NCI-H2107 (cell line): ENCODE measurements at places on chromosomes 5 and 9.

GRCh38 chr9:15116130-15116580 lies 190.9 kb downstream of the TTC39B start:
- DNase-seq = no peak

GRCh38 chr5:148725675-148726074 lies 71.3 kb upstream of the HTR4 start:
- DNase-seq = no peak

GRCh38 chr5:84673785-84674184 lies 289.1 kb upstream of the EDIL3 start:
- no peak for DNase-seq

GRCh38 chr9:134056483-134057306 lies 11.1 kb downstream of the BRD3 start:
- no peak for DNase-seq

- no peak for DNase-seq
Observed at GRCh38 chr9:116264361-116264760, 110.8 kb downstream of the PAPPA start.

DNA sequence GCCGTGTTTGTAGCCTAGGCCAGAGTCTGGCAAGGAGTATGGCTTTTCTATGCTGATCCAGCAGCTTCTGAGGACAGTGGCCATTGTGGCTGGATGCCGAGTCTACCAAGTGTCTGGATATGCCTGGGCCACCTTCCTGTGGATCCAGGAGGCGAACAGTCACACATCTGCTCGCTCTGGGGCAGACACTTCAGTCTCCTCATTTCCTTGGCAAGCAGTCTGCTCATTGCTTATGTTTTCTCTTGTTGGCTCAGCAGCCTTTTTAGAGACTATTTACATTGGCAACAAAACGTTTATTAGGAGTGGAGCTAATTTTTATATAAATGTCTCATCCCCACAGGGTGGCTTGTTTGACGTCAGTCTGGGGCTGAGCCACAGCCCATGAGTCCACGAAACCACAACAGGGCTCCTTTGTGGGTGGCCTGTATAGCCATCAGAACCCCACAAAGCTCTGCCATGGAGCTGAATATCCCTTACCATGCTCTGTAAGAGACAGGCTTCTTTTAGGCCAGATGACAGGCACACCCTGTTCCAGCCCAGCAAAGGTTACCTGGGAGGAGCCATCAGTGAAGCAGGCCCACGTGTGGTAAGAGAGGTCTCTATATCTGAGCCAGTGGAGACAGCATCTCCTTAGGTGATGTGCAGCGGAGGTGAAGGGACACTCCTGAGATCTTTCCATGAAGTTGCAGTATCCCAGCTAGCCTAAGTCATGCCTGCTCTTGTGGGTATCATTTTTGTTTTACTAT lies 221.7 kb downstream of the DIRAS2 start:
- no peak for DNase-seq

- DNase-seq = no peak
Observed at GRCh38 chr9:15140051-15140450, 167.0 kb downstream of the TTC39B start.

GRCh38 chr5:10460252-10460906 lies 18.7 kb downstream of the ROPN1L start:
- no peak for DNase-seq

GRCh38 chr5:143921525-143922311 lies 109.8 kb downstream of the HMHB1 start:
- DNase-seq = no peak

DNA sequence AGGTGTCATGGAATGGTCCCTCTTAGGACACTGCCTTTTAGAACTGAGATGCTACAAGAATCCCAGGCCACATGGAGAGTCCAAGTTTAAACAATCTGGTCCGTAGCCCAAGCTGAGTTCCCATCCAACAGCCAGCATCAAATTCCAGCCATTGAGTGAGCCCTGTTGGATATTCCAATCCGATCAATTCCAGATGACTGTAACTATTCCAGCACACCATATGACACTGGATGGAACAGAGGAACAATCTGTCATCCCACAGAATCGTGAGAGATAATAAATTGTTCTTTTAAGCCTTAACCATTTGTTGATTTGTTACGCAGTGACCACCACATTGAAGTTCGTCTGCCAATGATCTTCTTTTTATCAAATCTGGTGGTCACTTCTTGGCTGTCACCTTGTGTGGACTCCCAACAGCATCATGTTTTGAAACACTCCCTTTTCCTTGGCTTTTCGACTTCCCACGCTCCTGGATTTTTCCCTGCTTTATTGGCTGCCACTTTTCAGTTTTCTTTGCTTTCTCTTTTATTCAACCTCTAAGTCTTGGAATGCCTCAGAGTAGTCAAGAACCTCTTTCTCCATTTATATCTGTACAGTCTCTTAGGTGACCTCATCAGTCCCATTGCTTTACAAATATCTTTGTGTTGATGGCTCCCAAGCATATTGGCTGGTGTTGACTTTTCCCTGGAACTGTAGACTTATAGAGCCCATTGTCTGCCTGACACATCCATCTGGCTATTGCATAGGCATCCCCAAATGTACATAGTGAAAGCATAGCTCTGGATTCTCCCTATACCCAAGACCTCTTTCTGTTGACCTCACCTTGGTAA lies 46.1 kb downstream of the TNFSF15 start:
- DNase-seq = no peak

DNA sequence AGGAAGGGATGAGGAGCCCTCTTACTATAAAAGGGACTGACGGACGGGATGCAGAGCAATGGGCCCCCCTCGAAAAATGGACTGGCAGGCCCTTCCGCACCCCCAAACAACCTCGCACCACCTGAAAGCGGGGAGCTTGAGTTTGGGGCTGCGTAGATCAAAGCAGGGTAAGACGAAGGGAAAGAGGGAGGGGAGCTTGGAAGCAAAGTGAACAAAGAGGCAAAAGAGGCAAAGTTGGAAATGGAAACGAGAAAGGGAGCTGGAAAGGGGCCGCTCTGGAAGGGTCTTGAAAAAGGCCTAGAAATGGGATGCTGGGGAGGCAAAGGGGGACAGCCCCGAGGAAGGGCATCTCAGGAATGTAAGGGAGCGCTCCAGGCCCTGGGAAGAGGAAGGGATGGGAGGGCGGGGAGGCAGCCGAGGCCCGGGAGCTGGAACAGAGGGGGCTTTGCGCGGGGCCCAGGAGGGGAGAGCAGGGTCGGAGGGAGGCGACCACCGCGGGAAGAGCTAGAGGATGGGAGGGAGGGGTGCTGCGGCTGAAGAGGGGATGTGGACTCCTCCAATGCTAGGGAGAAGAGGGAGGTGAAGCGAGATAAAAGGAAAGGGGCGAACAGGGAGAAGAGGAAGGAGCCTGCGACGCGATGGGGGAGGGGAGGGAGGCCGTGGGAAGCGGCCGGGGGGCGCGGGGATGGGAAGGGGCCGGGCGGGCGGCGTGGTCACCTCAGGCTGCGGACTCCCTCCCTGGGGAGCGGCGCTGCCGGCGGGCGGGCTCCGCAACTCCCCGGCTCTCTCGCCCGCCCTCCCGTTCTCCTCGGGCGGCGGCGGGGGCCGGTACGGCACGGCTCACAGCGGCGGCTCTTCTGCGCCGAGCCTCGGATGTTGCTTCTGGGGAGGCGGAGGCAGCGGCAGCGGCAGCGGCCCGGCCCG lies 577 bp downstream of the RNF145 start:
- no peak for DNase-seq

DNA sequence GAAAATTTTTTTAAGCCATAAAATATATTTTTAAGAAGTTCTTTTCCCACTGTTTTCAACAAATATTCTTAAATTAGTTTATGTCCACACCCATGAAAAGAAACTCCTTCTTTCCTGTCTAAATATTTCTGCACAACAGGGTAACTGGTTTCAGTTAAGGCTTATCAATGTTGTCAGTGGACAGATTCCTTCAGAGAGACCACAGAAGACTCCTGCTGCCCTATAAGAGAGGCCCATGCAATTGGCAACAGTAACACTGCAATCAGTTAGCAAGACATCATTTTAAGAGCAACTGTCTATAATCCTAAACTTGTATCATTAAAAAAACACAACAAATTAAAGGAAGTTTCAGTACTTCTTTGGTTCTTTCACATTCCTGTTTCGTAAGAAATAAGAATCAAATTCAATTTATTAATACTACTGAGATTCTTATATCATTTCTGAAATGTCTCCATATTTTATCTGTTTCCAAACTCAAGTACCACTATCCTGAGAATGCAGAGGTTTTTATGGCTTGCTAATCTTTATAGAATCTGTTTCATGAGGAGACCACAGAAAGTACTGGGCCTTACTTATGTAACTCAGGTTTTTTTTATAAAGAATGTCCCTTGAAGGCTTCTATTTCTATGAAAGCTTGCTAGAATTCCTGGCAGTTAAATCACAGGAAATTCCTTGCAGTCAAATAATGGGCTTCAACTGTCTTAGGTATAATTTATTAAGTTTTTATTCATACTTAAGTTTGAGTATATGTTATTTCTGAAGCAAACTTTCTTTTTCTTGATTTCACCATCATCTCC lies 240.2 kb downstream of the RFX3 start:
- DNase-seq = no peak

DNA sequence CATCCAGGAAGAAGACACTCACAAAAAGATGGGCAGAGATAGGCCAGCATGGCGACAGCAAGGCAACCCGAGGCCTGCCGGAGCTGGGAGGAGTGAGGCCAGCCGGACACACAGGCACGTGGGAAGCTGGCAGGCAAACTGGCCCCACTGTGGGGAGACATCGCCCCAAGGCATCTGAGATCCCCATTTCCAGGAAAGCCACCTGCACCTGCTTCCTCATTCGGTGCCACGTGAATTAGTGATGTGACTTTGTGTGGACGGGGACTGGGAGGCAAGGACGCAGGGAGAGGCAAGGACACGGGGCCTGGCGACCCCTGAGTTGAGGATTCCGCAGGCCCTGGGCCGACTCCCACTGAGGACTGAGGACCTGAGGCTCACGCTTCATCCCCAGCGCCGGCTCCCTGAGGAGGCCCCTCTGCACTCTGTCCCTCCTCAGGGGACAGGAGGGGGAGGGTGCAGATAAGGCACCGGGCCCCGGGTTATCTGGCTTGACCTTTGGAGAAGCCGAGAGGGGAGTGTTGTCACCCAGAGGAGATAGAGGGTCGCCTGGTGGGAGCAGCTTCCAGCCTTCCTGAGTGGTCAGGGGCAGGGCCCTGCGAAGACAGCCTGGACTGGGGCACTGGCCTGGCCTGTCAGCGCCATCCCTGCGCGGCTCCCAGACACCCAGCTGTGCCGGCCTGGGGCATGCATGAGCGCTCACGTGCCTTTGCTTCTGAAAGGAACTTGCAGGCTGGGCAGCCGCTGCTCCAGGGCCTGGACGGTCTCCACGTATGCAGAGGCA lies 39.7 kb downstream of the NDUFS6 start:
- no peak for DNase-seq

DNA sequence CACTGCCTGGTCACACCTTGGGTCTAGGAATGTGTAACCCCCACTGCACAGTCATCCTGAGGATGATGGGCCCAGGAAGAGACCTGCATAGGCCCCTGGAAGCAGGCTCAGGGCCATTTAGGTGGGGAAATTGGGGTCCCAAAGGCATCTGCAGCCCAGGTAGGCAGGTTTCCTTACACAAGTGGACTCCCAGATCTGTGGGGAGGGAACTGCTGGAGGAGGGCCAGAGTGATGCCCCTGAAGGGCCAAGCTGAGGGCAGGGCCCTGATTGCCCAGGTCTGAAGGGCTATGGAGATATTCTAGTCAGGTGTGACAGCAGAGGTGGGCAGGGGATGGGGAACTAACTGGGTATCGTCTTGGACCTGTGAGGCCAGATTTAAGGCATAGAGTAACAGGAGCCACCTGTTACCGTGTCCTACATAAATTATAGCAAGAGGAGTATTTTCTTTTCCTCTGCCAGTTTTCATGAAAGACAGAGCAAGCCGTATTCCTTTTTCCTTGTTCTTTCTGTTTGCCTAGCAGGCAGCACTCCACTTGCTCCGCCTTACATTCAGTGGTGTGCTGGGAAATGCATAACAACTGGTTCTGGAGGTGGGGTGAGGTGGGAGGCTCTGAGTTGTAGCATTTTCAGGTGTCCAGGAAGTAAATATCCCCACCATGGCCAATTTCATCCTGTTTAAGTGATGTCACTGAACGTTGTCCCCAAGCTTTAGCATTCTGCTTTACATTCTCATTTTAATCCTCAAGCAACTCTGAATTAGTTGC lies 41.3 kb downstream of the PPARGC1B start:
- no peak for DNase-seq

DNA sequence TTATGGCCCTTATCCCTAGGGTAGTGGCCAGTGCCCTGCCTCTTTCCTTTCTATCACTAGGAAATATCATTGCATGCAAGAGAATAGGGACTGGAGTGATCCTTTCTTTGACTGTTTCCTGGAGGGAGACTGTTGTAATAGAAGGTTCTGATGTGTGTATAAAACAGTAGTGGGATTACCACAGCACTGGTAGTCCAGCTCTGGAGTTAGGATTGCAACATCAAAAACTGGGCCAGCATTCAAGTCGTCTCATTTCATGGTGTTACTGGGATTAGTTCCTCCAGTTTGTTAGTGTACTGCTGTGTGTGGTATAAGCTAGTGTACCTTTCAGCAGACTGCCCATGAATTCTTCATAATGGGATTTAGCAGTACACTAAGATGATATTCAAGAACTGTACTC lies 45.8 kb downstream of the KIAA1958 start:
- no peak for DNase-seq

DNA sequence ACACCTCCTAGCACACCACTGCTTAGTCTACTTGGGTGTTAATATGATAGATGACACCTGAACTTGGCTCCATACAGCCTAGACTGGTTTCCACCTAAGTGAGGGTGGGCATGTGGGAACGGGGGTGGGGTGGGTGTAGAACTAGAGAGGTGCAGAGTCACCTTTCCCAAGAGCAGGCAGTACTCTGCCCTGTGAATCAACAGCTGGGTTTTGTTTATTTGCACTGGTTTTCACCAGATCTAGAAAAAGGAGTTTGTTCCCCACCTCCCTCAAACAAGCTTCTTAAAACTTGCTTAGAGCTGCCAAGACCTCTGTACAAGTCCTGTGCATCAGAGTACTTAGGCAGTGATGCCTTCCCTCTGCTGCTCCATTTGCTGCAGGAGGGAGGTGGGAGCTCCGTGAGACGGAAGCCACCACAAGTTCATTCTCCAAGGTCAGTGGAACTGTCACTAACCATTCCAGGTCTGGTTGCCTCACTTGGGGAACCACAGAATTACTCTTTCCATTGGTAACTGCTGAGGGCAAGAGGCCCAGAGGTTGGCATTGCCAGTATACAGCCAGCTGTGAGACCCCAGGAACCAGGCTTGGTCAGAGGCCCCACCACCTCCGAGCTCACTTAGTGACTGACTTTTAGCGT lies 163.5 kb downstream of the NR3C1 start:
- no peak for DNase-seq

DNA sequence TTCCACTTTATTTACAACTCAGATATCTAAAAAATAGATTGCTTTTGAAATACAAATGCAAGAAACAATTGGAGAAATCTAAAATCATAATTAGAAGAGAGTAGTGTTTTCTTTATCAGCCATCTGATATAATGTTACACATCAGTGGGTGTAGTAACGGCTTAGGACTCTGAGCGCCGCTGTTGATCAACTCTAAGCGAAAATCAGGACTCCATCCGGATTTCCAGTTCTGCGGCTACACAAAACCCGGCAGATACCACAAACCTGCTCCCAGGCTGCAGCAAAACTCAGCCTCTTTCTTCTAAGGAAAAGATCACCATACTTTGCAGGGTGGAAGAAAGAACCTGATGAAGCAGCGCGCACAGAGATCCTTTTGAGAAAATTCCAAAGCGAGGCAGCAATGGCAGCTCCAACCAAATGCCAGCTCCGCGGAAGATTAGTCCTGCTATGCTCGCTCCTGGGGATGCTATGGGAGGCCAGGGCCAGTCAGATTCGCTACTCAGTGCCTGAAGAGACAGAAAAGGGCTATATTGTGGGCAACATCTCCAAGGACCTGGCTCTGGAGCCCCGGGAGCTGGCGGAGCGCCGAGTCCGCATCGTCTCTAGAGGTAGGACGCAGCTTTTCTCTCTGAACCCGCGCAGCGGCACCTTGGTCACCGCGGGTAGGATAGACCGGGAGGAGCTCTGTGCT lies at the start of gene PCDHGA9:
PCDHGA9 (plus strand) TSS at position 226 of the 691 bp plus-strand sequence; CDS start at position 401, 175 bp downstream.
- no peak for DNase-seq
